Mucosa of gallbladder (tissue), 1 donor: ENCODE measurements at places on chromosomes 12 and 14. TPM values are rescaled to one million over a fixed set of nuclear protein-coding genes. Genes with fewer than 3 reads are reported as not detected.

Gene FAM181A
- not detected for total RNA-seq

Gene PIWIL1
- total RNA-seq: 0.12 TPM

Gene ALX1
- not detected for total RNA-seq

Gene HNRNPA1
- total RNA-seq: 686 TPM

Gene TAS2R42
- not detected for total RNA-seq

Gene KLHDC1
- 5.2 TPM for total RNA-seq

Gene GALNT9
- total RNA-seq: 0.12 TPM

Gene NGB
- not detected for total RNA-seq

Gene RHOJ
- 10.4 TPM for total RNA-seq

Gene CCDC197
- not detected for total RNA-seq

- DNase-seq: no peak
These were observed 217.4 kb downstream of the C12orf42 start for GRCh38 chr12:103278329-103278728.

- no peak for DNase-seq
These were observed 277.5 kb upstream of the TBX3 start for GRCh38 chr12:114961491-114961890.

- no peak for DNase-seq
These were observed 434.3 kb upstream of the STXBP6 start for GRCh38 chr14:25484235-25484634.

- DNase-seq: no peak
These were observed 135.2 kb downstream of the APAF1 start for GRCh38 chr12:98780261-98780660.

- no peak for DNase-seq
These were observed 413.4 kb upstream of the USP15 start for GRCh38 chr12:61846765-61847164.

DNA sequence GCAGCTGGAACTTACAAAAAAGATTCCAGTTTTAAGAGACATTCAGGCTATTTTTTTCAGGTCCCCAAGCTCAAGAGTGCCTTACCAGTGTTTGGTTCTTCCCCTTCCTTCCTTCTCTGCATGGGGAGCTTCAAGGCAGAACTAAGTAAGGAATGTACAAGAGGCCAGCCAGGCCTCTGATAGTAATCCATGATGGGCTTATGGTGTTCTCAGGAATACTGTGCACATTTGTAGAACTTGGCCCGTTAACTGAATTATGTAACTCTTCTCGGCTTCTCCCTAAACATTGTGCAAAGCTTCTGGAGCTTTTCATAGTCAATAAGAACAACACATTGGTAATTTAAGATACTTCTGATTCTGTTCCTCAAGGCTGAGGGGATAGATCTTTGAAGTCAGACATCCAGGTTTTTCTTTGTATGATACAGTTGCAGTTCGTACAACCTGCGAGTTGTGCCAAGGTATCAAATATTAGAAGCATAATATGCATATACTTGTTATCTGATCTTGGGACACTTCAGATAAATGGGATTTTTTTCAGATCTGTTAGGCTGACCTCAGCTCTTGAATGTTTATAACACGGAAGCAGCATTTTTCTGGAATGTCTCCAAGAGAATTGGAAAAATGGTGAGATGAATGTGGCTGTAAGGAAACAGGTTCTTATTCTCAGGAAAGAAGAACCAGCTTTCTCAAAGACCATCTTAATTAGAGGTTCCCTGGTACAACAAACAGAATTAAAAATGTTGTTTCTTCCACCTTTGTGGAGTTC lies 148.6 kb downstream of the ANO4 start:
- no peak for DNase-seq

GRCh38 chr14:61350427-61351270 lies 29.3 kb downstream of the PRKCH start:
- no peak for DNase-seq

GRCh38 chr12:26370098-26370497 lies 174.7 kb downstream of the SSPN start:
- no peak for DNase-seq

DNA sequence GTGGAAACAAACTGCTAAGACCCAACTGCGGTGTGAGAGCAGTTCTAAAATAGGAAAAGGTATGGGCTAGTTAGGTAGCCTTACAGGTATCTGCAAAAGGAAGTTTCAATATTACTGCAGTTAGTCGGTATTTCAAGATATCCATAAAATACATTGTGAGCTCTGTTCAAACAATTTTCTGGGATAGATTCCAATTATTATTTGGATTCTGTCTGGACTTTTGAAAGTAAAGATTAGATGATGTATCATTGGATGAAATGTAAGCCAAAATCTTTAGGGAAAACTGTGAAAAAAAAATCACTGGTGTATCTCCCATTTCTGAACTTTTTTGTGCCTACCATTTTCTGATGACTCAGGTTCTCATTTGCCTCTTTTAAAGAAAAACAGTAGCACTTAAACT lies 621.6 kb downstream of the CCER1 start:
- no peak for DNase-seq

- DNase-seq: no peak
These were observed 2.3 kb upstream of the MYBPC1 start for GRCh38 chr12:101592448-101592847.

DNA sequence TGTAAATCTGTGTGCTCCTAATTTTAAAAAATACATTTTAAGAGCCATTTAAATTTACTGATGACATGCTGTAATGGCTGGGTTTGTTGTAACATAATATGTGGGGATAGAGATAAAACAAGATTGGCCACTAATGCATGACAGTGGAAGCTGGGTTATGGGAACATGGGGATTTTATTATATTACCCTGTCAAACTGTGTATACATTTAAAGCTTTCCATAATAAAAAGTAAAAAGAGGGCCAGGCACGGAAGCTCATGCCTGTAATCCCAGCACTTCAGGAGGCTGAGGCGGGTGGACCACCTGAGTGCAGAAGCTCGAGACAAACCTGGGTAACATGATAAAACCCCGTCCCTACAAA lies 9.1 kb downstream of the TMEM233 start:
- DNase-seq: no peak

GRCh38 chr14:96979611-96980074 lies 182.5 kb downstream of the VRK1 start:
- no peak for DNase-seq

DNA sequence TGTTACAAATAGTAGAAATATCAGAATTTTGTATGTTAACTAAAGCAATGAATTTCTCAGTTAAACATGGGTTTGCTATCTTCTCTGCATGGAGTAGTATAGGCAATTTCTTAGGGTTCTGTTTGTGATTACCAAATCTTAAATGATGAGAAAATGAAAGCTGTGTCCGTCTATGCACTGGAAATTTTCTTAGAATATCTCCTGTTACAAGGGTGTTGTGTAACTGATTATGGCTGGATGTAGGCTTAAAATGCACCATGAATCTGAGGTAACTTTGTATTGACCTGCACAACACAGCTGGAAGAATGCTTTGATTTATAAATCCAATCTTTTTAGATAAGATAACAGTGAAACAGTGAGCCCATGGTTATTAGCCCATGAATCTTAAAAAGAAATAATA lies 17.8 kb downstream of the TRIP11 start:
- DNase-seq: no peak

DNA sequence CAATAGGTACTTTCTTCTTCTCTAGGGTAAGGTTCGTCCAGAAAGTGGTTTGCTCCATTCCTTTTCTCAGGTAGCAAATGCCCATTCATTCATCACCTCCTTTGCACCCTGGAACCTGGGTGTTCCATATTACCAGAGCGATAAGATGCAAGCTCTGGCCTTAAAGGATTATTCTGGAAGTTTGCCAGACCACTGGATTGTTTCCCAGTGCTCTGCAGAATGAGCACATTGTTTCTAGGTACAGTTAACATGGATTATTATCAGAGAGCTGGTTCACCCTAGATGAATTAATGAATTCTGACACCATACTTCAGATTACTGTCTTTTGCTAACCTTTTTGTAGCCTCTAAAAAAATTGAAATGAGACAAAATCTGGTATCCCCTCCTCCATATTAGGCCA lies 170.9 kb upstream of the BMP4 start:
- DNase-seq: no peak
